Smooth muscle cell of trachea (primary cell): ENCODE measurements at places on chromosomes 12 and 14. TPM values are rescaled to one million over a fixed set of nuclear protein-coding genes. Genes with fewer than 3 reads are reported as not detected.

Gene P2RX2
- not detected in 2 replicates for total RNA-seq

Gene STK38L
- 14.1 and 15.5 TPM in 2 replicates for total RNA-seq

Gene DACT1
- total RNA-seq = 6.4 and 14.6 TPM in 2 replicates

Gene NKX2-1
- total RNA-seq = not detected in 2 replicates

Gene EIF2S3B
- total RNA-seq = 0.83 and 0.87 TPM in 2 replicates

Gene GDF3
- total RNA-seq = not detected in 2 replicates

Gene MYO1H
- not detected in 2 replicates for total RNA-seq

Gene HCAR3
- total RNA-seq = not detected in 2 replicates

Gene GYS2
- not detected in 2 replicates for total RNA-seq

Gene PPP1R36
- total RNA-seq = 1.2 TPM in 1 of 2 replicates, not detected in the other

Gene PRKCH
- 6.5 and 7.9 TPM in 2 replicates for total RNA-seq

Gene KRT78
- not detected in 2 replicates for total RNA-seq

Gene AKAP3
- 2.6 and 3.6 TPM in 2 replicates for total RNA-seq

Gene GNB3
- 1.7 and 2.9 TPM in 2 replicates for total RNA-seq

Gene REC8
- total RNA-seq = 1.8 and 2.3 TPM in 2 replicates

Gene RIN3
- total RNA-seq = 8.8 and 10.8 TPM in 2 replicates

Gene PLA2G1B
- 0.33 TPM in 1 of 2 replicates, not detected in the other for total RNA-seq

Gene SYCP3
- total RNA-seq = 0.17 TPM in 1 of 2 replicates, not detected in the other

Gene WNT1
- not detected in 2 replicates for total RNA-seq
